ENCODE measurements at places on chromosomes 6 and 20.

GRCh38 chr6:157233686-157234085 lies 89.6 kb downstream of the TMEM242 start:
- DNase-seq = no peak

DNA sequence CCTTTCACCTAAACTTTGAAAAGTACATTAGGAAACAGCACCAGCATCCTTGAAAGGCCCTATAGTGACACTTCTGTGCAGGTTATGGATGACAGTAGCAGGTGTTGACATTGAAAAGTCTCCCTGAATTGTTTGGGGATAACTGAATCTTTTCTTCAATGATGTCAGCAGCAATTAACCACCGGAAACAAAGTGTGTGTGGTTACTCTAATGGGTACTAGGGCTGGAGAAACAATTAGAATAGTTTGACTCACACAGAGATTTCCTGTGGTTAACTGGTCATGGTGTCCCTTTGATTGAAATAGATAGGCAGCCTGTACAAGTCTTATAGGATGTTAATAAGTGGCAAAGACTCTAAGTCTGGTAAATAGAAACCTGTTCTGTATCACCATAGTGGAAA lies 189.1 kb downstream of the TBX18 start:
- DNase-seq = no peak

- no peak for DNase-seq
Observed at GRCh38 chr6:13859871-13860555, 45.7 kb upstream of the MCUR1 start.

GRCh38 chr20:18011951-18012645 lies 43.3 kb downstream of the MGME1 start:
- no peak for DNase-seq

- no peak for DNase-seq
Observed at GRCh38 chr6:56255349-56255748, 8.0 kb upstream of the COL21A1 start.

DNA sequence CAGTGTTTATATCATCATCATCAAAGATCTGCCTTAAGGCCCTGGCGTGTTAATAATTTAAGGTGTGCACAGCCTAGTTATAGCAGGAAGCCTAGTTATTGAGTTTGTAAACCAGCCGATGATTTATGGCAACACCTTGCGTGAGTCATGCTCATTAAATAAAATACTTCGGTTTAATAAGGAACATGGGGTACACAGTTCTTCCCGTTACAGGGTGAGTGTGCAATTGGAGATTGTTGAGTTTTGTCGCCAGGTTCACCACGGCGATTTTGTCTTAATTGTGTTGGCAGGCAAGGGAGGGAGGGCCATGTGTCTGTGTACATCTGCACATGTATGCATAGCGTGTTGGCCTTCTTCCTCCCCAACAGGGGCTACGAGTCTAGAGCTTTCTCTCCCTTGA lies 104.0 kb downstream of the TFAP2A start:
- DNase-seq = no peak

- DNase-seq = no peak
Observed at GRCh38 chr20:19487420-19487819, 270.6 kb upstream of the RIN2 start.

DNA sequence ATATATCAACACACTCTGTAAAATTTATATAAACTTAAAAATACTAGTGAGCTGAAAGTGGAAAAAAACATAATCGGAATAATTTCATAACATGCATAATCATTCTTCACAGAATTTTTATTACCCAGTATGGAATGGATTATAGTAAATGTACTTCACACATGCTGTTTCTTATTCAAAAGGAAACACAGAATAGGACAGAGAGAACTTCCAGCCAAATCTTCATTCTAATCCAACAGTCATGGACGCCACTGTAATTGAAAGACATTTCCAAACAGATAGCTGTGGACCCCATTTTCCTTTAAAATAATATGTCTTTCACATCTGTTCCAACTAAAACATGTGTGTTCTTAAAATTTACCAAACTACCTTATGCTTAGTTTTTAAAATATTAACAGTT lies 126.6 kb upstream of the RUNX2 start:
- DNase-seq = no peak

DNA sequence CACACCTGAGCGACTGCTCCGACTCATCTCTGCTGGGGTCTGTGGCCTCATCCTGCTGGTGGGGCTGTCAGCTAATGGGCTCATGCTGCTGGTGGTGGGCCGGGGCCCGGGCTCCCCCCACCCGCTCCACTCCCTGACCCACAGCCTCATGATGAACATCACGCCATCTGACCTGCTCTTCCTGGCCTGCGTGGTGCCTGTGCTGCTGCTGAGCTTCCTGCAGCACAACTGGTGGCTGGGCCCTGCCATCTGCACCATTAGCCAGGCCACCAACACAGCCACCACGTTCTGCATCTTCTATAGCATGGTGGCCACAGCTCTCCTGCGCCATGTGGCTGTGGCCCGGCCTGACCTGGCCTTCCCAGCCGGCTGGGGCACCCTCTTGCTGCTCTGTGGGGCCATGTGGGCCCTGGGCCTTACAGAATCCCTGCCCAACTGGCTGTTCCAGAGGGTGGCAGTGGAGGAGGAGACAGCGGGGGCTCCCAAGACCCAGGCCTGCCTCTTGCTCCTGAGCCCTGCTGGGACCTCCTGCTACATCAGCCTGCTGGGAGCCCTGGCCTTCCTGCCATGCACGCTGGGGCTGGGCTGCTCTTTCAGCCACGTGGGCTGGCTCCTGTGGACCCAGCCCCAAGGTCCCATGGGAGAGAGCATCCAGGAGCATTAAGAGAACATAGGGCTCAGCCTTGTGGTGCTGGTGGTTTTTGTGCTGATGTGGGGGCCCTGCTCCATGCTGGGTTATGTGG lies 39.6 kb downstream of the RAB44 start:
- DNase-seq = no peak

DNA sequence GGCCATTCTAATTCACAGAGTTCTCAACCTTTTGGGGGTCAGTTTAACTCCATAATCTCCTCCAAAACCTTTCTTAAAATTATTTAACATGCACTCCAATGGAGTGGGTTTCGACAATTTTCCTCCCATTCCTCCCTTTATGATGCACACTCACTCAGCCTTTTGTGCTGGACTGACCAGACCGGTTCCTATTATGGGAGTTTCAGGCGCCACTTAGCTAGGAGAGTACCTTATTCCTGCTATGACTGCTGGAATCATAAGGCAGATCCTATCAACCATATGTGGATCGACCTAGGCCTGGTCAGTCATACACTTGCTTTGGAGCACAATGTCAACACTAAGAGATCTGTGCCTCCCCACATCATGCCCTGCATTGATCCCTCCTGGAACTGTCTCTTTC lies 63.9 kb upstream of the MOCS1 start:
- no peak for DNase-seq

- DNase-seq = no peak
Observed at GRCh38 chr6:3987053-3987452, 91.9 kb downstream of the FAM217A start.

GRCh38 chr6:110608151-110608550 lies 131.7 kb upstream of the SLC22A16 start:
- DNase-seq = no peak

GRCh38 chr20:61500791-61501321 lies 248.8 kb downstream of the CDH4 start:
- DNase-seq = no peak

GRCh38 chr6:107714104-107714503 lies 110.0 kb downstream of the SCML4 start:
- DNase-seq = no peak

DNA sequence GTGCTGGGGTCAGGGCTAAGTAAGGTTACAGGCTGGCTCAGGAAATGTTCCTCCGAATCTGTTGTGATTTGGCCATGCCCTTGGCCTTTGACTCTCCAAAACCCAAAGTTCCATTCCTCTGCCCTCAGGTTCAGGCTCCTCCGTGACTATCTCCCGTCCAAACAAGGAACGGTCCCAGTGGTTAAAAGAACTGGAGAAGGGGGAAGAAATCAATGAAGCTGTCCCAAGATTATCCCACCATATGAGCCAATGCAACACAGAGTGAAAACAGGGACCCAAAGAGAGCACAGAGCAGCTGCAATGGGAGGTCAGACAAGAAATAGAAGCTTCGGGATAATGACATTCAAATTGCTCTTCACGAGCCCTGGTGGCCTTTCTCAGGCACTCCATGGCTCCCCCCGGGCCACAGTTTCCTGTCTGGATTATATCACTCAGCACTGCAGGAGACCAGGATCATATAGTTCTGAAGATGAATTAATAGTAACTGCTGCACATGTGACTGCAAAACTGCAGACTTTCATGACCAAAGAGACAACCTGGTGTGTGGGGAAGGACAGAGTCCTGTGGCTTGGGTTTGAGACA lies 211.3 kb downstream of the ZNF217 start:
- no peak for DNase-seq

- DNase-seq = no peak
Observed at GRCh38 chr6:113018351-113019151, 671.4 kb downstream of the RFPL4B start.

DNA sequence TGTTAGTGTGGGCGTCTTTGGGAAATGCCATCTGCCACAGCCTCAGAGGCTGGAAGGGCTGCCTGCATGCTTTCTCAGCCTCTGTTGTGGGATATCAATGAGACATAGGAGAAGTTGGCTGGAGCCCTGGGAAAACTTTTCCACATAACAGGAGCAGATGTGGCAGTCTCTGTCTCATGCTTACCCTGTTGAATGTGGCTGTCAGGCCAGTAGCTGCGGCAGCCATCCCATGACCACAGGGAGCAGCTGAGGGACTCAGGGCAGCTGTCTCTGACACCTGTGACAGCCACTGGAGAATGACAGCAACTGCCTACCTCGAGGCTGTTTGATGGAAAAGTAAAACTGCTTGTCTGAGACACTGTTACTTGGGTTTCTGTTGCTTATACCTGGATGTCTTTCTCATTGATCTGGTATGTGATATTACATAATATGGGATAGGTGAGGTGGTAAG lies 64.4 kb downstream of the TULP4 start:
- no peak for DNase-seq

DNA sequence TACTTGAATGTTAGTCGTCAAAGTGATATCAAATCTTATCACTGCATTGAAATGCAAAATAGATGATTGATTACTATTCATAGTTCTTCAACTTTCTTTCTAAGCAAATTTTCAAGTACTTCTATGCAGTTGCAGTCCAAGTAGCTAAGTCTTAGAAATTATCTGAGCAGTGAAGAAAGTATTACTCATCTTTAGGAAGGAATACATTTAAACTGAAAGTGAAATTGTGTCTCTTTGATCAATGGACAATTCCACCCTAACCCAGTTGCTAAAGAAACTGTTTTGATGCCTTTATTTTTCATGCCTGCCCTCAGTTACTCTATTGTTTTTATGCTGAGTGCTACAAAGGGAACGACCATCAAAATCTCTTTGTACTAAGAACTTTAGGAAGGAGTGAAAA lies 337.4 kb downstream of the GRIK2 start:
- DNase-seq = no peak

All from CD4-positive, alpha-beta T cell treated with Interleukin-17A for 1 hour (primary cell).